ENCODE measurements at places on chromosomes 5 and 9. TPM values are rescaled to one million over a fixed set of nuclear protein-coding genes. Genes with fewer than 3 reads are reported as not detected.

DNA sequence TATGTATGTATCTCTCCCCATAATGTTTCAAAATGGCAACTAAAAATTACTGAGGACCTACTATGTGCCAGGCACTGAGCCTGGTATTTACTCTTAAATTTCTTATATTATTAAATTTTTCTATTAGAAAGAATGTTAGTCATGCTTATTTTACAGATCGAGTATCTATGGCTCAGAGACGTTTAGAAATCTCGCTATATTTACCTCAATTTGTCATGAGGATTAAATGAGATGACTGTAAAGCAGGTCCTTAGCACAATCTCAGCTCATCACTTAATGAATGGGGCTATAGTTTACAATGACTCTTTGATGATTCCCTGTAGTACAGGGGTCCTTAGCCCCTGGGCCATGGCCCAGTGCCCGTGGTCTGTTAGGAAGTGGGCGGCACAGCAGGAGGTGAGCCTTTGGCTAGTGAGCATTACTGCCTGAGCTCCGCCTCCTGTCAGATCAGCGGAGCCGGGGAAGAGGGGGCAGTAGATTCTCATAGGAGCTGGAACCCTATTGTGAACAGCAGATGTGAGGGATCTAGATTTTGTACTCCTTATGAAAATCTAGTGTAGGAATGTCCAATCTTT is 15.5 kb downstream of the ENC1 start:
- no peak for DNase-seq

- DNase-seq: no peak
These were observed 45.3 kb upstream of the RASEF start for GRCh38 chr9:83108208-83108607.

- peak; percentile 62 for DNase-seq
These were observed 20.9 kb downstream of the DUSP1 start for GRCh38 chr5:172749881-172750633.

Gene PIP5KL1
- 3.8 TPM for total RNA-seq

Gene SV2C
- total RNA-seq: 0.18 TPM

Gene SAXO1
- total RNA-seq: not detected

Gene MEGF10
- 0.48 TPM for total RNA-seq
